ENCODE measurements at places on chromosomes 6 and 20. TPM values are rescaled to one million over a fixed set of nuclear protein-coding genes. Genes with fewer than 3 reads are reported as not detected.

KHDRBS2 gene
- total RNA-seq = 62.4 TPM

PREX1 gene
- total RNA-seq = 18.8 TPM

ROMO1 gene
- total RNA-seq = 86.4 TPM

HLA-DOB gene
- not detected for total RNA-seq

Data from frontal cortex (tissue), 4 donors.